ENCODE measurements at places on chromosomes 3 and 15.

- no peak for DNase-seq
These were observed 12.1 kb downstream of the CHSY1 start for GRCh38 chr15:101239724-101240136.

DNA sequence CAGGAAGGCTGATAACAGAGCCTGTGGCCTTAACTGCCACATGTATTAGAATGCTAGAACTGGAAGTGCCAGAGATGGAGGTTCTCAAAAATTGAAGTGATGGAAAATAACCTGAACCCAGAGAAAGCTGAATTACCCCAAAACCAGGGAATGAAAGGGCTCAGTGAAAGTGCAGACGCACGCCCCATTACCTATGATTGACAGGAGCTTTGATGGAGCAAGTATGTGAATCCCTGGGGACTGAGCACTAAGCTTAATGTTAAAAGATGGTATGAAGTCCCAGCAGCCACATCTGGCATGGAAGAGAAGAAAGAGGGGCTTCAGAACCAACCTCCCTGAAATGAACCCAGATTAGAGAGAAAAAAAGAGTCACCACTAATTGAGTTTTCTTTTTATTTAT is 118.4 kb upstream of the FHIT start:
- no peak for DNase-seq

- DNase-seq, result no peak
These were observed 10.5 kb upstream of the TM4SF18 start for GRCh38 chr3:149343951-149344350.

GRCh38 chr3:49700453-49701128 is 11.2 kb downstream of the RNF123 start:
- no peak for DNase-seq

DNA sequence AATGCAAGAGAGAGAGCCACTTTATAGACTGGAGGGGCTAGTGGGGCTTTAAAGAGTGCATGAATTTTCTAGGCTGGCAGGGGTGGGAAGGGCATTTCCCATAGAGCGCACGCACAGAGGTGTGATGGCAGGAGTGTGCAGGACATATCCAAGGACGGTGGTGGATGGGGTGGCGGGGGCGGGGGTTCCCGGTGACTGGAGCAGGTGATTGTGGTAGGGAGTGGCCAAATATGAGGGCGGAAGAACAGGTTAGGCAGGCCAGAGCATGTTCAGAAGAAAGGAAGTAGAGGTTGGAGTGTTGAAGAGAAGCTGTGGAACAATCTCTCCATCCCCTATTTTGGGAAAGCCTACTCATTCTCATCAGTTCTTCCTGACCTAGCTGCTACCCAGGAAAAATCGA is 18.1 kb downstream of the FAM81A start:
- no peak for DNase-seq

DNA sequence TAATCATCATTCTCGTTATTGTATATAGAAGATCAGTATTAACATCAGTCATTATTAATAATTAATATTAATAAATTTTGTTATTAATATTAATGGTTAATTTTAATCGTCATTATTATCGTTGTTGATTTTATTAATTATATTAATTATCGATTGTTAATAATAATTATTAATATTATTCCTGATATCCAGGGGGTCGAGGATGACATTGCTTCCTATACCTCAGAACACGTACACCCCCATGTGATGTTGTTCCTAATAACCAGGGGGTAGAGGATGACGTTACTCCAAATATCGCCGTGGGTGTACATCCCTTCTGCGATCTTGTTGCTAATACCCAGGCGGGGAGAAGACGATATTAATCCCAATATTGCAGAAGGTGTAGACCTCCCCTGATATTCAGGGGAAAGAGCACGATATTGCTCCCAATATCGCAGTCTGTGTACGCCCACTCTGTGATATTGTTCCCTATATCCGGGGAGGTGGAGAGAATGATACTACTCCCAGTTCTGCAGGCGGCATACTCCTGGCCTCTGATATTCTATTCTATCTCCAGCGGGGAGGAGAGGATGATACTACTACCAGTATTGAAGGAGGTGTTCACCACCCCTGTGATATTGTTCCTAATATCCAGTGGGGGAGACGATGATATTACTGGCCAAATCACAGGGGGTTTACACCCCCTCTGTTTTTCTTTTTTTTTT is 22.3 kb upstream of the BMF start:
- DNase-seq, result no peak

DNA sequence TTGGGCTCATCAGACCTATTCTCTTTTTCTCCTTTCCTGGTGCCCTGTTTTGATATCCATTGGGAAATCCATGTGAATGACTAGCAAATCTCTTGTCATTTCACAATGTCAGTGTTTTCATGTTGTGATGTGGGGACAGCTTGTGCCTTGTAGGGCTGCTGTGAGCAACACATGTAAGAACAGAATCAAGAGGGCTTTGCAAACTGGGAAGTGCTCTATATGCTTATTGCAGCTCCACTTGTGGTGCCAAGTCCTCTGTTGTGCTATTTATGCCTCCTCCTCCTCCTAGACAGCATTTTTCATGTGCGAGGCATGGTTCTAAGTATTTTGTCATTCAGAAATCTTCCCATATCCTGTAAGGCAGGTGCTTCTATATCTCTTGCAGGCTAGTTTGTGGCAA is 56.4 kb downstream of the ZNF621 start:
- no peak for DNase-seq

DNA sequence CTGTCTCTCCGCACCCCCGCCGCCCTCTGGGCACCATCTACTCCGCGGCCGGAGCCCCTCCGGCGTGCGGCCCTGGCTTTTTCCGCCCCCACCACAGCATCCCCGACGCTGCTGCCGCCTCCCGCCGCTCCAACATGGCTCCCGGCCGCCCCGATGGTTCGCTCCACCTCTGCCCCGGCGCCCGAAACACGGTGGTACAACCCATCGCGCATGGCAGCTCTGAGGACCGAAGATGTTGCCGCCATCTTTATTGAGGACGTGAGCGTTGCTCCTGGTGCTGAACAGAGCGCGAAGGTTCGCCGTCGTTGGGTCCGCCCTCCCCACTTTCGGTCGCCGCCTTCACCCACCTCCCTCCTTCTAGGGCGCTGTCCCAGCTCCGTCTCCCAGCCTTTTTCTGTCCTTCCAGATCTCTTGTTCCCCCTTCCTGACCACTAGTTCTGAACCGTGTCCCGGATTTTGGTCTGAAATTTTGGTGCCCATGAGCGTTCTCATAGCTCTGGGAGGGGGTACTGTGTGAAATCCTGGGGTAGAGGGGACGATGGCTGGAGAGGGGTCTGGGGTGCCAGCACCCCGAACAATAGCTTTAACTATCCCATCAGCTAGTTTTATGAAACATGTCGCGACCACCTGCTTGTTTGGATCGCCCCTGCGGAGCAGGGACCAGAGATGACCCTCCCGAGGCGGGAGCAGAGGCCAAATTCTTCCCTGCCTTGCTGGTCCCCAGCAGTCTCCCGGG is at the start of gene CELSR3:
TSS of gene CELSR3 (minus strand) at position 134 of the 736 bp plus-strand sequence. CDS start 252 bp downstream, outside the sequence.
- DNase-seq, result peak; percentile 38

DNA sequence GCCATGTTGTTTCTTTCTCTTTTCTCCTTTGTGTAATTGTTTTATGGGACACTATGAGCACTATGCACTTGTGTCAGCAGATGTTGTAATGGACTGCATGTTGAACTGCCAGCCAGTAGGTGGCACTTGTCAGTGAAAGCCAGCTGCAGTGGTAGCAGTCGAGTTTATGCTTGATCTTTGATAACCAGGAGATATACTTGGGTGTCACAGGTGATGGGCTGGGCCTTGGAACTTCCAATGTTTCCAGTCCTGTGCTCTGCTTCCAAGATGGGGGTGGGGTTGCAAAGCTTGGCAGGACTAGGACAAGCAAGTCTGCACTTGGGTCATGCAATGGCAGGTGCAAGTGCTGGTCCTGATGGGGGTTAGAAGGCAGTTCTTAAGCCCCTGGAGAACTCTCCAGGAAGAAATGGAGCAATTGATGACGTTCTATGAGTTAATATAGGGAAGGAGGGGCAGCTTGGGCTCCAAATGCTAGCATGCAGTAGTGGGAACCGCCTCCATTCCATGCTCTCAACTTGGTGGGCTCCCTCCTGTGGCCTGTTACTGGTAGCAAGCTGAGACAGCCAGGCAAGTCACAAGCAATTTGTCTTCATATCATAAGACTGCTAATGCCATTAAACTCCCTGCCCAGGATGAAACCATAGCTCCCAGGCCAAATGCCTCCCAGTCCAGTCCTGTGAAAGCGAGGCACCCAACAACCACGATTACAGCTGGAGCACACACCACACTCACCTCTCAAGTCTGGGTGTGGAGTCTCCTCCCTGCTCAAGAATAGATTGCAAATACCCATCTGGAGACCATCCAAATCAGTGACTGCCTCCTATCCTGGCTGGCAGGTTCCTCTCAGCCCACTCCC is 287.2 kb downstream of the CGGBP1 start:
- DNase-seq, result peak; percentile 18

- no peak for DNase-seq
These were observed 11.4 kb downstream of the DET1 start for GRCh38 chr15:88535100-88535499.

DNA sequence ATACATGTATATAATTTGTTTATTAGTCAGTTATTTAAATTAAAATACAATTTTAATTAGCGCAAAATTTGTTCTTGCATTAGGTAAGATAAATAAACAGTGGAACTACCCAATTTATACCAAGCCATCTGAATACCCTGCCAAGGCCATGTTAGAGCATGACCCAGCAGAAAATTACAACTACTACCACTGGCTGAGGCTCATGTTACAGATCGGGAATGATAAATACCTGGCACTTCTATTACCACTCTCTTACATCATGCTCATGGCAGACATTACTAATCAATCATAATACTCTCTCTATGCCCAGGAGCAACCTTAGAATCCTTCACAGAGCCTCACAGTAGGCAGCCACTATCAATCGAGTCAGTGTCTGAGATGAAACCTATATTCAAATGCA is 21.2 kb upstream of the LMOD3 start:
- DNase-seq, result no peak

- no peak for DNase-seq
These were observed 1037.5 kb downstream of the NAALADL2 start for GRCh38 chr3:175896655-175897054.

DNA sequence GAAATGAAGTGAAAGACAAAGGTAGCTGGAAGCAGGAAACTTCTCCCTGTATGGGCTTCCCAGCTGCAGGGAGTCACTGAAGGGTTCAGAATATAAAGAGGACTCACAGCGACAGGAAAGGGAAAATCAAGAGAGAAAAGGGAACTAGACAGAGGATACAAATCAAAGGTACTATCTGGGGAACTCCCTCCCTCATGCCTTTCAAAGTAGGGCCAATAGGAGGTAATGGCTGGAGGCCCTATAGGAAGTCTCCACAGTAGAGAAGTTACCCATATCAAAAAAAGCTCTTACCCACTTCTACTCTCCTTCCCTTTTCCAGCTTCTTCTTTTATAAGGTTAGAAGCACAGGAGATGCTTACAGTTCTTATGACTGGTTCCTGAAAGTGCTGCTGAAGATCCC is 43.5 kb downstream of the FMN1 start:
- no peak for DNase-seq
